ENCODE measurements at places on chromosomes 6 and 20.
A peak's percentile ranks its signal among the peaks of the same experiment; 100 is the strongest.

GRCh38 chr6:110233770-110234374 is 53.6 kb downstream of the CDC40 start:
- no peak for DNase-seq

DNA sequence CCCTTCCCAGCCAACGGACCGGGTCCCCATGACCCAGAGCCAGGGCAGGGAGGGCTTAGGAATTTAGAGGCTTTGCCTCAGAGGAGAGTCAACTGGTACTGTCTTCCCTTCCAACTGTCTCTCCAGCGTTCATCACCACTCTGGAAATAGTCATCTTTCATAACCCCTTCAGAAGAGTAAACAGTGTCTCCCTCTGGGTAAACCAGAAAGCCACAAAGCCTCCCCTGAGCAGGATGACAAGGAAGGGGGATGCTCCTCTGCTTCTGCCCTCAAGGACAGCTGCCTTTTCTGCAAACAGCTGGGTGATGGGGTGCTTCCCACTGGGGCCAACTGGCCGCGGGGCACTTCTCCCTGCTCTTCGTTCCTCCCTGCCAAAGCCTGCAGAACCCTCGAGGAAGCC is 90.1 kb downstream of the PSMG4 start:
- no peak for DNase-seq

GRCh38 chr6:108558372-108559096 is 2.2 kb upstream of the FOXO3 start:
- peak; percentile 100 for DNase-seq

DNA sequence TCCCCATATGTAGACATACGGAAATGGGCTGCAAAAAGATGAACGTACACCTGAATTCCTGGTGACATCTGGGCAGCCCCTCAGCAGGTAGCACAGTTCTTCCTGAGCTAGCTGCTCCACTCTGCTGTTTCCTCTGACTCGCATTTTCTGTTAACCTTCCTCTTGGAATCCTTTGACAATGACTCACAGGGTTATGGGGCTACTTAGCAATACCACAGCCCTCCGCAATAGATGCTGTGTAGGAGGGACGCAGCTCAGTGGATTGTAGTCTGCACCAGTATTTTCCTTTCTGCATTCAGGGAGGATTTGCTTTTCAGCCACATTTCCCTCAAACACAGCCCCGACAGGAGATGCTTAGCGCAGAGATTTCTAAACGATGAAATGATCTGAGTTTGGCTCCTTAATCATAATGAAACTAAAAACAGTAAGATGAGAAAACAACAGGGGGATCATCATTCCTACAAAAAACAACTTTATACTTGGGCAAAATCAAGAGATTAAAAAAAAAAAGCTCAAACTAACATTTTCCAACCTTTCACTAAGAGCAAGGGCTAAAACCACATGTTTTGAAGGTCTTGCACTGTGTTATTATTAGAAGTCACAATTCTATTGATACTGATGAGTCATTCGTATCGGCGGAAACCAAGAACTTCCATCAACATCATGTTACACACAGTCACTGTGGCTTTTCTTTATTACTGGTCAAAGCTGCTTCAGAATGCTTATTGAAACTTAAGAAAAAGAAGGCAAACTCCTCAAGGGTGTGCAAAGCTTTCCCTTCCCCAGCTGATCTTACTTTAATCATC is 12.2 kb downstream of the BACH2 start:
- DNase-seq = peak; percentile 89

DNA sequence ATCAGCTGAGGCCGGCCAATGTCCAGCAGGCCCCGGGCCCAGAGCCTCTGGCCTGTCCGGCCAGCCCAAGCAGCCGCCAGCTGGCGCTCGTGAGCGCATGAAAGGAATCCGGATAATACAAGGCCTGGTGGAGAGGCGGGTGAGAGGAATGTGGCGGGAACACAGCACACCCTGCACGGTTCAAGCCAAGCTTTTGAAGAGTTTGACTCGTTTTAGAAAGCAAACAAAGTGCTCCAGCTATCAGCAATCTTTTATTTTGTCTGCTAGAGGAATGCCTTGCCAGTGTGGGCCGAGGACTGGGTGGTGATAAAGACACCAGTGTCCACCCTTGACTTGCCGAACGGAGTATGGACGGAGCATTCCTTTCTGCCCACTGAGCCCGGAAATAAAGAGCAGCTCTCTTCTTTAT is 9.3 kb upstream of the NEDD9 start:
- DNase-seq = no peak

DNA sequence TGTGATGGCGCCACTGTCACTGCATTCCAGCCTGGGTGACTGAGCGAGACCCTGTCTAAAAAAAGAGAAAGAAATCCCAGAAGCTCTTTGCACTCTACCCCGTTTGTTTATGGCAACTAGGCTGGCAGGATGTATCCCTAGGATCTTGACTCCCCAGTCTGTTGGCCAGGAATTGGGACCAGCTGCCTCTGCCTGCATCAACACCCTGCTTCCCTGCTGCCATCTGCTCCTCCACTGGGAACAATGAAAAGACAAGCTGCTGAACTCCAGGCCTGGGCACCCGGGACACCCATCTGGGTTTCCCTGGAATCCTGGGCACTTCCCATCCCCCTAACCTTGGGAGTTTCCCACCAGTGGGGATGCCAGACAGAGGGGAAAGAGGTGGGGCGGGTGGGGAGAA is 64.9 kb downstream of the CPNE5 start:
- no peak for DNase-seq

- no peak for DNase-seq
These were observed 244.1 kb downstream of the PTPRK start for GRCh38 chr6:128276311-128276710.

DNA sequence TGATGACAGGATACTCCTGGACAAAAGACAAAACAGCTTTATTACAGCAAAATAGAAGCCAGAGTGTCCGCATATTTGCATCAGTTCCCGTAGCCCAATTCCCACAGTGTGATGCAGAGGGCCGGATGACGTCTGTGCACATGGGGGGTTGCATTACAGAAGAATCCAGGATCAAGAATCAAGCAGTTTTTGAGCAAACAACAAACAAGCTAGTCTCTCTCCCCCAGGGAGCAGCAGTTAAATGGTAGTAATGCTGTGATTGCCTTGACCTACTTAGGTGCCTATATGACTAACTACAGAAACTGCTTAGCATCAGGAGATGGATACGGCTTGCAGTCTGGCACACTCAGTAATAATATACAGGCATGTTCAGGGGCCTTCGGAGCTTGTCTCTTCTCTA is 3.2 kb upstream of the SDHAF4 start:
- DNase-seq = no peak

- DNase-seq = peak; percentile 99
These were observed at the start of gene PSMB8 for GRCh38 chr6:32843979-32844838. PSMB8 (minus strand) TSS chr6:32844047; CDS start chr6:32843996, 51 bp downstream.

DNA sequence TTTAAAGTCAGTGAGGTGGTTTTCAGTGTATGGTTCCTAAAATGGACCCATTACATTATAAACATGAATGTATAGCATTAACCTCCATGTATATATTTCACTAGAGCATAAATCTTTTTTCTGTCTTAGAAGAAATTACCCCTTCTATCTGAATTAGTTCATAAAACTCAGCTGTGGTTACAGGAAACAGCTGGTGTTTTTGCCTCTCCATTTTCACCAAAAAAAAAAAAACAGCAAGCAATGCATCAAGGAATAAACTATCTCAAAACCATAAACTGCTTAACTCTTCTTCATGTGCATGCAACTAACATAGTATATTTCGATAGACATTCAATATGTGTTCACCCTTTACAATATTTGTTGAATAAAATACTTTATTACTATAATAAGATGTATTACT is 40.2 kb downstream of the MOXD1 start:
- DNase-seq = no peak

DNA sequence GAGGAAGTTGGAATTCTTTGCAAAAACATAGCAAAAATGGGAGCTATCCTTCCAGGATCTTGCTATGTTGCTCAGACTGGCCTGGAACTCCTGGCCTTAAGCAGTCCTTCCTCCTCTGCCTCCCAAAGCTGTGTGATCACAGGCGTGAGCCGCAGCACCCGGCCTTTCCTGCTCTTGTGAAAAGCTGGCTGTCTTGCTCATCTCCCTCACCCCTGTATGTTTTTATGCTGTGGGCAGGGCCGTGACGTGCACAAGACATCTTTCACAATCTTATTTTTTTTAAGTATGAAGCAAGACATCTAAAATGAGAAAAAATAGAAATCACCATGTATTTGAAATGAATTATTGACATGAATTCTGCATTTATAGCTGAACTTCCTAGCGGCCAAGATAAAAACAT is 110.4 kb downstream of the SAMD5 start:
- DNase-seq = no peak

DNA sequence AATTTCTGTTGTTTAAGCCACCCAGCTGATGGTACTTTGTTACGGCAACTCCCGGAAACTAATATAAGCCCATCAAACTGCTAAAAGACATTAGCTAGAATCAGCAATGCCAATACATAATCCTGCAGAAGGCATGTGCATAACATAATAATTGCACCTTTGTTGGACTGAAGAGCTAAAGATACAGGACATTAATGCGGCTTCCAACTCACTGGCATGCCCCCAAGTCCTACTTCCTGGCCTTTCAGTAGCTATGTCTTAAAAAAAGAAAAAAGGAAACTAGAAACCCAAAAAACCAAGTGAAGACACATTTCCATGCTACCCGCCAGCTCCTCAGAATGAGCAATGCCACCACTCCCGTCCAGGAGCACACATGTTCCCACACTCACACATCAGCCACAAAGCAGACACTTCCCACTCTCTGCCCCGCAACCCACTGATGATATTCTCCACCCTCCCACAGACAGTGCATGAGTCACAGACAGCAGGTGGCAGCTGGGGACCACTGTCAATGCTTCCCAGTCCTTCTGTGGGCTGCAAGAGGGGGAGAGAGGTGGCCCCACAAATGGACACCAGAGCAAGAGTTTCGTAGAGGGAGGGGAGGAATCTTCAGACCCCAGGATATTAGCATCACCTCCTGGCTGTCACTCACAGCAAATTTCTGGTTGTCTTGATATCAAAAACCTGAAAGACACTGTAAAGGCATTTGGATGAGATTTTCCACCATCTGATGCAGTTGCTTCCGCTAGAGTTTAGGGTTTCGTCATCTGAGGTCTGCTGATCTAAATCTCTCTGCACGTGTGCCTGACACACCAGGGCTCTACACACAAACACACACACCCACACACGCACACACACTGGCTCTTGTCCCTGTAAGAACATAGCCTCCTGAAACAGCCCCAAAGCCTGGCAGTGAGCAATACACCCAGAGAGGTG is 32.8 kb downstream of the GFOD1 start:
- peak; percentile 42 for DNase-seq

GRCh38 chr6:168131464-168132415 is 52.7 kb upstream of the FRMD1 start:
- no peak for DNase-seq

- peak; percentile 90 for DNase-seq
These were observed 111.2 kb downstream of the SCML4 start for GRCh38 chr6:107712665-107713551.

- no peak for DNase-seq
These were observed 62.7 kb upstream of the BMP5 start for GRCh38 chr6:55937951-55938690.

GRCh38 chr20:34246126-34246626 is 5.0 kb downstream of the ASIP start:
- no peak for DNase-seq

- peak; percentile 77 for DNase-seq
These were observed 31.0 kb downstream of the LCA5 start for GRCh38 chr6:79506251-79506650.

DNA sequence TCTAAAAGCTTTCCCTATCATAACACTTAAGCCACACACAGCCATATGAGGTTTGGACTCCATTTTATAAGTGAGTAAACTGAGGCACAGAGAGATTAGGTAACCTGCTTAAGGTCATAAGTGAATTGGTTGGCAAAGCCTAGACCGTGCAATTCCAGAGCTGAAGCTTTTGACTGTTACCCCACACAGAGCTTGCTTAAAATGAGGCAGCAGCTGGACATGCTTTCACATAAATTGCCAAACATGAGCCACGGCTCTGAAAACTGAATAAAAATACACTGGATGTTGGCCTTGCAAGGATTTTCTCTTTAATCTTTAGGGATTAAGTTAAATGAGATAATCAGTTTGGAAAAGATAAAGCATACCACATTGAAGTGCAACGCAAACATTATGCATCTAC is 2.5 kb downstream of the RIPOR2 start:
- DNase-seq = no peak

GRCh38 chr20:20251317-20251716 is 116.6 kb upstream of the INSM1 start:
- no peak for DNase-seq

- DNase-seq = no peak
These were observed 664 bp upstream of the ACTR5 start for GRCh38 chr20:38747495-38748096.

GRCh38 chr6:88047510-88048150 is at the start of gene SPACA1:
SPACA1 (plus strand) TSS chr6:88047841; CDS start chr6:88047906, 65 bp downstream.
- no peak for DNase-seq

DNA sequence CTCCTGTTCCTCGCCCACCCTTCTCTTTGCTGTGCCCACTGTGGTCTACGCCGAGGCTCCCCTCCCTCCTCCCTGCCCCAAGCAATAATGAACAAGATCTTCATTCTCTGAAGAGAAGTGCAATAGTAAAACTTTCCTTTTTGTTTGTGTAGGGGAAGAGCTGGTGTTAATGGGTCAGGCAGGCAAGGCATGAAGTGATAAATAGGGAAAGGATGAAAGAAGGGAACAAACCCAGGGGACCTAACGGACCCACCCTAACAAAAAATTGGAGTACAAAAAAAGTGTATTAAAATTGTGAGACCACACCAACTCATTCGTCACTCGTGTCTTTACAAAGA is 66.9 kb downstream of the ZBTB2 start:
- no peak for DNase-seq

GRCh38 chr20:32971703-32972161 is 32.5 kb downstream of the SUN5 start:
- DNase-seq = no peak

- DNase-seq = no peak
These were observed 66.8 kb downstream of the TBC1D7 start for GRCh38 chr6:13261464-13261994.

GRCh38 chr6:137496909-137497720 is 2.9 kb upstream of the OLIG3 start:
- DNase-seq = no peak

DNA sequence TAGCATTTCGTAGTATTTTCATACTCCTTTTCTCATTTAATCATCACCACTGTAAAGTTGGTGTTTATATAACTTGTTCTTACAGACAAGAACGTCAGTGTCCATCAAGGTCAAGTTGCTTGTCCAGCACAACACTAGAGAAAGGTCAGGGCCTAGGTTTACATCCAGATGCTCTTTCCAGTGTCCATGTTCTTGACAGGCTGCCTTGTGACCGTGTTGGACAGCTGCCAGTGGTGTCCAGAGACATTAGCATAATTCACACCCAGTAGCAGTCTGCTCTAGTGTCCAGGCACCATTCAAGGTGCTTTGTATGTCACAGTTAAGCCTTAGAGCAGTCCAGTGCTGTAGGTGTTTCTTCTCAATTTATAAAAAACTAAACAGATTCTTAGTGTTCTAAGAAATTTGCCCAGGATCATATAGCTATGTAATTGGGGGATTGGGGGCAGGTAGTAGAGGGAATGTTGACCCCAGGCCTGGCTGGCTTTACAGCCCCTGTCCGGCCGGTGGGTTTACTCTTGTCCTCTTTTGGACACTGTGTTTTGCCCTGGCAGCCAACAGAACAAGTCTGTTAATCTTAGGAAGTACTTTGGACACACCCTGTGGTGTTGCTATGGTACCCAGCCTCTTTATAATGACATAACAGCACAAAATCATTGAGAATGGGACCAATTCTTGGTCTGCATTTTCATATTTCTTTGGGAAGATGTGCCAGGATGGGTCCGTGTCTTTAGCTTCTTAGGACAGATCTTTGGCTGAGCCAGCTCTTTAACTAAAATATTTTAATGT is 8.0 kb downstream of the STK35 start:
- peak; percentile 19 for DNase-seq

- DNase-seq = no peak
These were observed 22.7 kb downstream of the TAF11 start for GRCh38 chr6:34865107-34865506.
